ENCODE measurements at places on chromosomes 2 and 18.

GRCh38 chr2:71672826-71673795 is 219.8 kb downstream of the DYSF start:
- DNase-seq = no peak

DNA sequence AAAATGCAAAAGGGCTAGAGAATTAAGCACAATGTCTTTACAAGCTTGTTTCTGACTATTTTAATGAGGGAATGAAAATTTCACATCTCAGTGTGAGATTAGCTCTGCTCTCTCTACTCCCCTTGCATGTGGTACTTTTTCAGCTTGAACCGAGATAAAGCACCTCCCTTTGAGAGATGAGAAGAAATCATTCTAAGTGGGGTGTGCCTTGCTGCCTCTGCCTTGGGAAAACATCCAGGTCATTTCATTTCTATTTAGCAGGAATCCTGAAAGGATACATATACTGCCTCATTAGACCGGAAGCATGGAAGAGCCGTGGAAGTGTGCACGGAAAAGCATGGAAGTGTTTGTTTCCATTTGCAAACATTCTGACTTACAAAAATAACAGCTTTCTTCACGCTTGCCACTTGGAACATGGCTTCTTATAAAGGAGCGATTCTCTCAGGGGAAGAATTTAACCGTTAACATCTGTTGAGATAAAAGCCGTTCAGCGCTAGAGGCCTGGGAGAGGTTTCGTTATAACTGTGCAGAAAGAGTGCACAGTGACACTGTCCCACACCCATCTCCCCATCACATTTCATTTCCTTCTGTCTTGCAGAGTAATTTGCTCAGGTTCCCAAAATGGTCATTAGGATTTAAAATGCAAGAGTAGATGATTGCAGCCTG is 16.7 kb downstream of the NOSTRIN start:
- DNase-seq = no peak

DNA sequence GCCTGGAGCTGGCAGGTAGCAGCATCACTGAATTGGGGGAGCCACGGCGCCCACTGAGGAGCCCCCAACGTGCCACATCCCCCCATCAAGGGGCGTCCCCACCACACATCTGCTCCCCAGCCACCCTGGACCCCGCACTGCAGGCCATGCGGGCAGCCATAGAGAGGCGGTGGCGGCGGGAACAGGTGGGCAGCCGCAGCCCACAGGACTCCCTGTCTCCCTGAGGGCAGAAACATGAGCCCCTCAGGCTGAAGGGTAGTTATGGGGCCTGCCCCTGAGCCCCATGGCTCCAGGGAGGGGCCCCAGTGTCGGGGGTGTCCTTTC is 26.6 kb downstream of the CROCC2 start:
- DNase-seq = no peak

- no peak for DNase-seq
Observed at GRCh38 chr2:240735476-240735875, 43.8 kb downstream of the AQP12A start.

- DNase-seq = no peak
Observed at GRCh38 chr2:120831086-120831485, 95.4 kb downstream of the GLI2 start.

GRCh38 chr2:162118166-162119031 is 33.6 kb downstream of the GCG start:
- no peak for DNase-seq

All from T-cell (primary cell).